ENCODE measurements at places on chromosomes 1 and 21.

- no peak for DNase-seq
These were observed 8.6 kb upstream of the IL20 start for GRCh38 chr1:206856674-206857464.

- no peak for DNase-seq
These were observed 95.7 kb downstream of the UROD start for GRCh38 chr1:45107782-45108181.

GRCh38 chr1:8242498-8242897 is 75.4 kb upstream of the SLC45A1 start:
- DNase-seq: no peak

DNA sequence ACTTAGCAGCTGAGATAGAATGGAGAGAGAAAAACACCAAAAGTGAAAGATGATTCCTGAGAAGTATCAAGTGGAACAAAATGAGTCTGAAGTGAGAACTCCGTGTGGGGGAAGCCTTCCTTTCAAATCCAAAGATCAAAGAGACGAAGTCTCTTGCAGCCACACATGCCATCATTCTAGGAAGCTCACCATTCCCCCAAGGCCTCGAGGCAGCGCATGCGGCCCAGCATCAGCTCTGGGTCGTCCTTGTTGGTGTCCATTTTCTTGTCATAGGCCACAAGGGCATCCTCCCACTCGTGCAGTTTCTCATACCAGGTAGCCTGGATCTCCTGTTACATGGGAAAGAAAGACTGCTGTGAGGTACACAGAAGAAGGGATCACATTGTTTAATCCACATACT is 32.2 kb upstream of the ANGPTL7 start:
- no peak for DNase-seq

GRCh38 chr1:93900723-93901504 is 8.3 kb downstream of the GCLM start:
- no peak for DNase-seq

- no peak for DNase-seq
These were observed 1.3 kb downstream of the TINAGL1 start for GRCh38 chr1:31577515-31578192.

- DNase-seq: no peak
These were observed 13.0 kb upstream of the PAQR6 start for GRCh38 chr1:156260896-156261295.

DNA sequence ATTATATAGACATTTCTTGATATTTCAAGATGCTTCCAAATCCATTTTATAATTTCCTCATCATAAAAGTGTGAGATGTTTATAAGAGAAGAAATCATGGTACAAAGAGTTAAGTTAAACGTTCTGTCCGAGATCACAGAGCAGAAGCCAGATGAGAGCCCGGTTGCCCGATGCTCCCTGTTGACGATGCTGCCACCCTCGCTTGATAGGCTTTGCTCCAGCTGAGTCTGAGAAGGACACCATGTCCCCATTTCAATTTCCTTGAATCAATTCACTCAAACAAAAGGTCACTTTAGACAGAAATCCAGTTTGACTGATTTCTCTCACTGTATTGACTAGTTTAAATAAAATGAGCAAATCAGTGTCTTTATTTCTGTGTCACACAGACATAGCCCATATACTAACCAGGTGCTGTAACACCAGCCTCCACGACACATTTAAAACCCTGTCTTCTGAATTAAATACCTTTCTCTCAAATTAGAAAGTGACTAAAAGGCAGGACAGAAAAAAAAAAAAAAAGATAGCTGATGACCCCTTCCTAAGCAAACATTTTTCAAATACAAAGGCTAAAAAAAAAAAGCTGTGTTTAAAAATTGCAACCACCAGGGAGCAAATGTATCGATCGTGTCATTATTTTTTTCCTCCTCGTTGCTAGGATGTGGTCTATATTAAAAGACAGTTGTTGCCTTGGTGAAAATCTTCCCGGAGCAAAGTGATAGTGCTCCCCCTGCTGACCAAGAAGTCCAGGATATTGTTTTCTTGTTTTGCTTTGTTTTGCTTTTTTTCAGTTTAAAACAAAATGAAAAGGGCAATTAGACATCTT is 35.2 kb downstream of the DNASE2B start:
- DNase-seq: peak; percentile 33

GRCh38 chr1:91889717-91890459 is 3.9 kb upstream of the TGFBR3 start:
- DNase-seq: no peak

- peak; percentile 85 for DNase-seq
These were observed 1.1 kb upstream of the PLXNA2 start for GRCh38 chr1:208245185-208245705.

GRCh38 chr1:55317673-55318072 is 102.5 kb upstream of the USP24 start:
- no peak for DNase-seq

DNA sequence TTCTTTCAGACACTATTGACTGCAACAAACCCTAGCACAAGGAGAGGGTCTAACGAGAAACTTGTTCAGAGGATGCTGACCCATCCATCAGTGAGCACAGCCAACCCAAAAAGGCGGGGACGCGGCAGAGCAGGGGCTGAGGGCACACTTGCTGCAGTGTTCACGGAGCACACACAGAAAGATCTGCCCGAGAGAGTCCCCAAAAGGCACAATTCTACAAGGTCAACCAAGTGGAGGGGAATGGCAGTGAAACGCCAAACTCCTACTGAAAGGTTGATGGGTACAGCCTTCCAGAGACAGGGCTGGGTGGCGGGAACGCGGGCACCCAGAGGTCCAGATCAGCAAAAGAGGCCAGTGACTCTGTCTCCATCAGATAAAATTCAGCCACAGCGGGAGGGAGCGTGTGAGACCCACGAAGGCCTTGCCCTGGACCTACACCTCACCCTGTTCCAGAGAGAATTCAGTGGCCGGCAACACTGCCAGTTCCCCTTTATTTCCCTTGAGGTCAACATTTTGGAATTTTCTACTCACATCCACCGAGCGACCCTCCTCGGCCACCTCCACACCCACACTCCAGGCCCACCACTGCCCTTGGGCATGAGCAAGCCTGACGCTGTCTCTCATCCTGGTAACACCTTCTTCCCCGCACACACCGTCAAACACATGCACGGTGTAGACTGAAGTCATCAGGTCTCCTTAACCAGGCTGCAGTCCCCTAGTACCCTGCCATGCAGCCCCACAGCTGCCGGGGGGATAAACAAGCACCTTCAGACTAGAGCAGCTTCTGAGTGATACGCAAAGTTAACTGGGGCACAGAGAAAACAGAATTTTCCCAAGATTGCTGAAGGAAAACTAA is 5.5 kb downstream of the GNG4 start:
- DNase-seq: no peak

DNA sequence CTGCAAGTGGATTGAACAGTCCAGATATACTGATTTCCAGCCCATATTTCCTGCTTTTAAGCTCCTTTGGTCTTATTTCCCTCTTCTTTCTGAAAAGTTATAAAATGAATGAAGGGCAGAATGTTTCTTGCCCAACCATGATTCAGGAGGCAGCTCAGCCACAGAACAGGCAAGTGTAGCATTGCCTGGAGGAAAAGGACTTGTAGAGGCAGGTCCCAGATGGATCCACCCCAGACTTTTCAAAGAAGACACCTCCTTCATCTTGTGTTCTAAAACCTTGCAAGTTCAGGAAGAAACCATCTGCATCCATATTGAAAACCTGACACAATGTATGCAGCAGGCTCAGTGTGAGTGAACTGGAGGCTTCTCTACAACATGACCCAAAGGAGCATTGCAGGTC is at the start of gene CLCA2:
Gene CLCA2 (plus strand): TSS at position 299 of the 400 bp plus-strand sequence. CDS start 77 bp downstream, at position 376.
- no peak for DNase-seq

GRCh38 chr1:236302941-236303340 is 21.2 kb upstream of the ERO1B start:
- DNase-seq: no peak

DNA sequence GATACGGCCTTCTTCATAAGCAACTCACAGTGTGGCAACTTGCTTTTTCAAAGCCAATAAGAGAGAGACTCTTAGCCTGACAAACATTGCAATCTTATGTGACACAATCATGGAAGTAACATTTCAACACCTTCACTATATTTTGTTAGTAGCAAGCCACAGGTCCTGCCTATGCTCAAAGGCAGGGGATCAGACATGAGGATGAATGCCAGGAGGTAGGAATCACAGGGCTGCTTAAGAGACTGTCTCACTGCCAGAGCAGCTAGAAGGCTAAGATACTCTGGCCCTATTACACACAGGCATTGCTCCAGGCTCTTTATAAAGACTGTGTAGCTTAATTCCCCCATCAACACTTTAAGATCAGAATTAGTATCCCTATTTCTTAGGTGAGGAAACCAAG is 236.2 kb upstream of the KAZN start:
- DNase-seq: no peak

DNA sequence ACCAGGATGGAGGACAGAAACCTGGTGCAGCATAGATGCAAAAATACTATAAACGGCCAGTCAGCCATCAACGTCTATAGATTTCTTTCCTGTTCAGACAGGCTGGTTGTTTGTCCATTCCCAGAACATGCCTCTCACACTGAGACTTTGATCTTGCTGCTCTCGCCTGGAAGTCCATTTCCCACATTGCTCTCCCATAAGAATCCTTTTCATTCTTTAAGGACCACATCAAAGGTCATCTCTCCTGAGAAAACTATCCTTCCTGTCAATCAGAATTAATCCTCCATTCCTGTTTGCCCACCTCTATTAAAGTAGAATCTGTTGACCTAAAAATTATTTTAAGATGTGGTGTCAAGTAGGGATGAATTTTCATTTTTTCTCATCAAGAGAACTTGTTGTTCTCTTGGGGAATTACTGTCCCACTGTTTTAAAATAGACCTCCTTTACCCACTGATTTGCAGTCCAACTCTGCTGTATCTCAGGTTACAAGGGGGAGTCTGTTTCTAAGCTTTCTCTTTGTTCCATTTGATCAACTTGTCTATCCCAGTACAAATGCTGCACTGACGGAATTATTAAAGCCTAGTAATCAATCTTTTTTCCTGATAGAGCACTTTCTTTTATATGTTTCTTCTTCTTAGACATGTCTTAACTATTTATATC is 172.7 kb downstream of the PATJ start:
- DNase-seq: no peak

- DNase-seq: peak; percentile 50
These were observed 2.3 kb downstream of the ADGRB2 start for GRCh38 chr1:31761883-31762282.

GRCh38 chr1:181595234-181595633 is 111.9 kb downstream of the CACNA1E start:
- DNase-seq: no peak

DNA sequence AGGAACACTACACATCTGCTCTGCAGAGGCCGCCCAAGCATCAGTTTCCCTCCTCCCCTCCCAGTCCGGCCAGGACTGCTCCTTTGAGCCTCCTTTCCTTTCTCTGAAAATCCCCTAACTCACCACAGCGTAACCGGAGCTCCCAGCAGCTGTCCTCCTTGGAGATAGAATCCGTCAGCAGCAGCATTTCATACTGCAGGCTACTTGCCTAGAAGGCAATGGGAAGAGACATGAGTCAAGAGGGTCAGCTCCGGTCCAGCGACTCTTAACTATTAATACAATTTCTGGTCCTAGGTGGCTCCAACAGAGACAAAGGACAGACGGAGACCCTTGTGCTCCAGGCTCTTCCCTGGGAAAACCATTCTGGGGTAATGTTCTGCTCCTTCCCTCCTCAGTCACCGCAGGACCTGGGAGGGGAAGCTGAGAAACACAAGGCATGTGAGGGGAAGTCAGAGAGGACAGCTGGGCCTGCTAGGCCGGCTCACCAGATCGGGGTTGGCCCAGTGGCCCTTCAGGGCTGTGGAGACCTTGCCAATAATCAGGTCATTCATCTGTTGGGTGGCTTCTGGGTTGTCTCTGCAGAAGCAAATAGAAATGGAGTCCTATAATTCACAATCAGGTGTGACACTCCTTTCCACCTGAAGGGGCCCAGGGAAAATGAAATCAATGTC is 99.7 kb downstream of the UBR4 start:
- no peak for DNase-seq

GRCh38 chr1:221435504-221435904 is 306.4 kb downstream of the DUSP10 start:
- no peak for DNase-seq
